Smooth muscle cell of the umbilical artery (primary cell): ENCODE measurements at places on chromosomes 2 and 18. TPM values are rescaled to one million over a fixed set of nuclear protein-coding genes. Genes with fewer than 3 reads are reported as not detected.

The TMEM185B gene
- 25.2 and 31.9 TPM in 2 replicates for total RNA-seq

The SLC4A5 gene
- 0.83 TPM in 1 of 2 replicates, not detected in the other for total RNA-seq

The ITSN2 gene
- 19.9 and 29.1 TPM in 2 replicates for total RNA-seq

The LONRF2 gene
- total RNA-seq = 0.32 and 1.2 TPM in 2 replicates

The CRYGC gene
- total RNA-seq = not detected in 2 replicates

The HEATR5B gene
- 24.1 and 29.0 TPM in 2 replicates for total RNA-seq

The FTCDNL1 gene
- total RNA-seq = 1.5 and 1.8 TPM in 2 replicates

The BOLL gene
- total RNA-seq = not detected in 2 replicates

The MYCN gene
- not detected in 2 replicates for total RNA-seq

The EMILIN1 gene
- 394 and 462 TPM in 2 replicates for total RNA-seq

The AGXT gene
- total RNA-seq = not detected in 2 replicates

The ANKRD23 gene
- 1.2 and 1.7 TPM in 2 replicates for total RNA-seq

The CFAP53 gene
- total RNA-seq = 0.14 and 0.30 TPM in 2 replicates

The SANBR gene
- 7.4 and 11.8 TPM in 2 replicates for total RNA-seq

The SLC38A11 gene
- under 0.01 and 0.23 TPM in 2 replicates for total RNA-seq

The HSPE1 gene
- total RNA-seq = 107 and 118 TPM in 2 replicates

The MC5R gene
- total RNA-seq = not detected in 2 replicates

The TEX51 gene
- total RNA-seq = not detected in 2 replicates

The CFC1 gene
- total RNA-seq = not detected in 2 replicates

The NCKAP5 gene
- 9.2 and 14.4 TPM in 2 replicates for total RNA-seq

The IL1R2 gene
- not detected in 2 replicates for total RNA-seq

The PELI1 gene
- total RNA-seq = 6.5 and 13.6 TPM in 2 replicates

The STK39 gene
- total RNA-seq = 19.3 and 31.3 TPM in 2 replicates

The SAG gene
- total RNA-seq = not detected in 2 replicates

The C1GALT1C1L gene
- 0.74 and 1.2 TPM in 2 replicates for total RNA-seq

The AFF3 gene
- total RNA-seq = 0.89 and 3.8 TPM in 2 replicates

The MYOM1 gene
- total RNA-seq = 2.4 and 3.0 TPM in 2 replicates

The SLC35F5 gene
- 114 and 155 TPM in 2 replicates for total RNA-seq

The OSBPL6 gene
- 1.8 and 12.8 TPM in 2 replicates for total RNA-seq

The CD207 gene
- not detected in 2 replicates for total RNA-seq

The KDSR gene
- 33.0 and 43.6 TPM in 2 replicates for total RNA-seq

The GKN2 gene
- total RNA-seq = not detected in 2 replicates

The DPP4 gene
- 178 and 489 TPM in 2 replicates for total RNA-seq

The REG3A gene
- total RNA-seq = not detected in 2 replicates

The LYG1 gene
- total RNA-seq = 0.14 TPM in 1 of 2 replicates, not detected in the other

The CKAP2L gene
- 2.1 and 15.4 TPM in 2 replicates for total RNA-seq

The SERPINB13 gene
- total RNA-seq = not detected in 2 replicates

The UGT1A9 gene
- not detected in 2 replicates for total RNA-seq

The AQP12A gene
- total RNA-seq = not detected in 2 replicates

The SCN3A gene
- total RNA-seq = 0.05 and 0.89 TPM in 2 replicates

The ELP2 gene
- total RNA-seq = 107 and 116 TPM in 2 replicates

The PTH2R gene
- total RNA-seq = under 0.01 TPM in 1 of 2 replicates, not detected in the other

The COX7A2L gene
- 152 and 407 TPM in 2 replicates for total RNA-seq

The CHRNA1 gene
- total RNA-seq = 0.23 and 1.5 TPM in 2 replicates

The CREG2 gene
- total RNA-seq = 0.30 and 0.46 TPM in 2 replicates

The TCF23 gene
- total RNA-seq = not detected in 2 replicates

The UGT1A1 gene
- not detected in 2 replicates for total RNA-seq

The GPC1 gene
- total RNA-seq = 102 and 232 TPM in 2 replicates

The COPS9 gene
- total RNA-seq = 41.0 and 49.6 TPM in 2 replicates

The MTERF4 gene
- 32.6 and 33.9 TPM in 2 replicates for total RNA-seq

The SPR gene
- total RNA-seq = 24.2 and 35.9 TPM in 2 replicates

The VIT gene
- total RNA-seq = 0.30 TPM in 1 of 2 replicates, not detected in the other

The RGPD3 gene
- 0.30 and 0.37 TPM in 2 replicates for total RNA-seq

The OBSL1 gene
- 43.1 and 51.8 TPM in 2 replicates for total RNA-seq
